ENCODE measurements at places on chromosomes 11 and 22. TPM values are rescaled to one million over a fixed set of nuclear protein-coding genes. Genes with fewer than 3 reads are reported as not detected.

CTSD gene
- total RNA-seq: 414 TPM

DEUP1 gene
- not detected for total RNA-seq

RNH1 gene
- 498 TPM for total RNA-seq

OSM gene
- not detected for total RNA-seq

NDUFC2 gene
- 123 TPM for total RNA-seq

CHRM1 gene
- not detected for total RNA-seq

SELENOH gene
- total RNA-seq: 94.4 TPM

DUSP8 gene
- 0.72 TPM for total RNA-seq

KCTD17 gene
- total RNA-seq: 32.1 TPM

APOBEC3H gene
- not detected for total RNA-seq

GLB1L2 gene
- 2.0 TPM for total RNA-seq

PDGFB gene
- total RNA-seq: 14.4 TPM

JAML gene
- not detected for total RNA-seq

CFAP300 gene
- total RNA-seq: 10.8 TPM

TMEM45B gene
- not detected for total RNA-seq

SCGB1D2 gene
- total RNA-seq: not detected

LRRC32 gene
- total RNA-seq: 46.7 TPM

SMC1B gene
- total RNA-seq: not detected

FAM180B gene
- total RNA-seq: not detected

PSMD13 gene
- 115 TPM for total RNA-seq

UPK2 gene
- not detected for total RNA-seq

ROBO3 gene
- total RNA-seq: 36.5 TPM

HEPHL1 gene
- under 0.01 TPM for total RNA-seq

SYCE3 gene
- total RNA-seq: not detected

Measured in cardiac atrium fibroblast (primary cell).